ENCODE measurements at places on chromosomes 12 and 14.

- no peak for DNase-seq
These were observed 127.7 kb upstream of the PLEKHG7 start for GRCh38 chr12:92574911-92575570.

GRCh38 chr12:129202109-129202814 lies 349.0 kb downstream of the GLT1D1 start:
- DNase-seq: no peak

DNA sequence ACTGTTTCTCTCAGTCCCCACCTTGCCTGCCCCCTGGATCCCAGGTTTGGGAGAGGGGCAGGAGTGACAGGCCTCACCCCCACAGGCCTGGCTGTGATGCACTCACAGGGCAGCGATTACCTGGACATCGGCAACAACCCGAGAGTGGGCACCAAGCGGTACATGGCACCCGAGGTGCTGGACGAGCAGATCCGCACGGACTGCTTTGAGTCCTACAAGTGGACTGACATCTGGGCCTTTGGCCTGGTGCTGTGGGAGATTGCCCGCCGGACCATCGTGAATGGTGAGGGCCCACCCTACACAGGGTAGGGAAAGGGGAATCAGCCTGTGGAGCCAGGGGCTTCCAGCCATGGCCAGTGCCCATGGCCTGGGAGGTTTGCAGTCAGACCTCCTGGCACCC lies 8.6 kb downstream of the ACVRL1 start:
- no peak for DNase-seq

DNA sequence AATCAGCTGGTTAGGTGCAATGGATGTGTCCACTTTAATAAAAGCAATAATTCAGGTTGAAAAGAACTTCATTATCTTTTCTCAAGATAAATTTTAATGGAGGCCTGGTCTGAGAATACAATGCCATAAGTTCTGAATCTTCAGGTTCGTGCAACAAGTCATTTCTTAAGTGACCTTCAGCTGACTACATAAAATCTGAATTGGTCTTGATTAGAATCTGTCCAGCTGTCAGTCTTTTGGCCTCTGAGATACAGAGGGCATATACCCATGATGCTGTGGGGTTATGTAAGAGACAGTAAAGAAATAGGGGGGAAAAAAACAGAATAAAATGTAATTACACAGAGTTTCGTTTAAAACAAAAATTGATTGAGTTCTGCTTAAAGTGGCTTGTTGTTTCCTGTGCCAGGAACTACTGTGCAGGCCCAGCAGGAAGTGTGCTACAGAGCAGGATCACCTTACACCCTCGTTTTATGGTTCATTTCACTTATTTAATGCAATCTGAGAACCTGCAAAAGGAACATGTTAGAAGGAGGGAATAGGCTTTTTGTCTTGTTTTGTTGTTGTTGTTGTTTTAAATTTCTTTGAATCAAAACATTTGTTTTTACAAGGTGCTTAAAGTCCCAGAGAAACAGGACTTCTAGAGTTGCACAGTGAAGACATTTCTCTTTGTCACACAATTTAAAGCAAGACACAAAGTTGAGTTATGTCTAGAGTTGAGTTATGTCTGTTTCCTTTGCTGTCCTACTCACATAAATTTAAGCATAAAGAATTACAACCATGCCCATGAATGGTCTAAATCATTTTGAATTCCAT lies 64.2 kb downstream of the LGR5 start:
- no peak for DNase-seq

DNA sequence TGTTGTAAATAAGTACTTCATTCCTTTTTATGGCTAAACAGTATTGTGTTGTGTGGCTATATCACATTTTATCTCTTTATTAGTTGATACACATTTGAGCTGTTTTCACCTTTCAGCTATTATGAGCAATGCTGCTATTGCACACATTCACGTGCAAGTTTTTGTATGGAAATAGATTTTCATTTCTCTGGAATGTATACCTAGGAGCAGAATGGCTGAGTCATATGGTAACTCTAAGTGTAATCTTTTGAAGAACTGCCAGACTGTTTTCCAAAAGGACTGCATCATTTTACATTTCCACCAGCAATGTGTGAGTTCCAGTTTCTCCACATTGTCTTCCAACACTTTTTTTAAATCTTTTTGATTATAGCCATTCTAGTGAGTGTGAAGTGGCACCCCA lies 134.0 kb downstream of the SRGAP1 start:
- DNase-seq: no peak

DNA sequence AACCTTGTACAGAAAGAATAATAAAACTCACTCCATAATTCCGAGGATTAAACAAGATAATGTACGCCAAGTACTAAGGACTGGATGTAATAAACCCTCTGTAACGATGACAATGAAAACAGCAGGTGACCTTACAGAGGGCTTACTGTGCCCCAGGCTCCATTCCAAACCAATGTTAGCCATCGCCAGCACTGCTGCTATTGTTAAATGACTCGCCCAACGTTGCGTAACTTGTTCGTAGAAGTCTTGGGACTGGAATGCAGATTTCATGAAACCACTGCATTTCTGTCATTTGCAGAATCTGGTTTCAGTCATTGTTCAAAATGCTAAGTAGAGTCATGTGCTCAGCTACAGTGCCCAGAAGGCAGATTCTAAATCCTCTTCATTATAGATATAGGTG lies 728 bp upstream of the STON2 start:
- DNase-seq: no peak

GRCh38 chr14:32072676-32073075 lies 4.4 kb upstream of the ARHGAP5 start:
- no peak for DNase-seq

DNA sequence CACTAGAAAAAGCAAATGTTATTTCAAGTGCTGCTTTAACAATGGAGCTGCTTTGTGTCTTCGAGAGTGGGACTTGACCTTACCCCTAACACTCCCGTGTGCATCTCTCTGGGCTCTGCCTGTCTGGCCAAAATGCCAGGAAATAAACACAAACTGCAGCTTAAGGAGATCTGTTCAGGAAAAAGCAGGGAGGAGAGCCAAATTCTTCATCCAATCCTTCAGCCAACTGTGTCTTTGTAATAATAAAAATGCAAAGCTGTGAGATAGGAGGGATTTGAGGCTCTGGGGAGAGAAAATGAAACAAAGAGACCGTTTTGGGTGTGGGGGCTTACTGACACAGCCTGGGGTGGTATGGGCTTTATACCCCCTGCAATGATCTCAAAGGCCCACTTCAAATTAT lies 85.8 kb upstream of the WSCD2 start:
- no peak for DNase-seq

GRCh38 chr14:100608586-100609330 lies 21.5 kb upstream of the BEGAIN start:
- no peak for DNase-seq

DNA sequence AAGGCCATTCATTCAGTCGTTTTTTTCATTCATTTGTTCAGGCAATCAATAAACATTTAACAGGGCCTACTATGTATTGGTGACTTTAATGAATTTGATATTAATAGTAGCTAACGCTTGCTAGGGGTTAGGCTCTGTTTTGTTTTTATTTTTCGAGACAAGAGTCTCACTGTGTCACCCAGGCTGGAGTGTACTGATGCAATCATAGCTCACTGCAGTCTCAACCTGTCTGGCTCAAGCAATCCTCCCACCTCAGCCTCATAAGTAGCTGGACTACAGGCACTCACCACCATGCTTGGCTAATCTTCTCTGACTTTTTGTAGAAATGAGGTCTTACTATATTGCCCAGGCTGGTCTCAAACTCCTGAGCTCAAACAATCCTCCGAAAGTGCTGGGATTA lies 25.6 kb upstream of the MED13L start:
- DNase-seq: no peak

GRCh38 chr12:5081016-5081415 lies 37.3 kb downstream of the KCNA5 start:
- no peak for DNase-seq
